ENCODE measurements at places on chromosomes 2 and 18.

- DNase-seq, result no peak
Observed at GRCh38 chr2:85534881-85535280, 4.1 kb upstream of the MAT2A start.

- DNase-seq, result no peak
Observed at GRCh38 chr2:233882353-233882752, 14.2 kb upstream of the MSL3B start.

- no peak for DNase-seq
Observed at GRCh38 chr2:113092864-113093612, 25.3 kb downstream of the IL1F10 start.

DNA sequence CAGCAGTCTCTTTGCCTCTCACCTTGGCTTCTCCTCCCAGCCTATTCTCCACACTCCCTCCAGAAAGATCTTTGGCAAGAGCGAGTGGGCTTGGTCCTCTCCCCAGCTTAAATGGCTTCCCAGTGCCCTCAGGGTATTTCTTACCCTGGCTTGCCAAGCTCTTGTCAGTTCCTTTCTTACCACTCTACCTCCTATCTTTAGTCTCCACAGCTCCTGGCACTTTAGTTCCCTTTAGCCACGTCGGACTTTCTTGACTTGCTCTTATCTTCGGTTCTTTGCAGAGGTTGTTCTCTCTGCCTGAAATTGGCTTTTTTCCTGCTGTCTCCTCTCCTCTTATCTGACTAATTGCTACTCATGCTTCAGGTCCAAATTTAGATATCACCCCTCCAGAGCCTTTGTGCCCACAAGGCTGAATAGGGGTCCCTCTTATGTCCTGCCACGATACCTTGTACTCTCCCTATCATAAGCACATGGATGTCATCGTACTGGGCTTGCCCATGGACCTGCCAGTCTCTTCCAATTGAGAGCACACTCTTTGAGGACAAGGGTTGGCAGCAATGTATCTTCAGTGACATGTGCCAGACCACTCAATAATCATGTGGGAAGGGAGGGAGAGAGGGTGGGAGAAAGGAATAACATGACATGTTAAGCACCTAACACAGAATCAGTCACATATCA lies 131.7 kb upstream of the CTAGE1 start:
- DNase-seq, result no peak

DNA sequence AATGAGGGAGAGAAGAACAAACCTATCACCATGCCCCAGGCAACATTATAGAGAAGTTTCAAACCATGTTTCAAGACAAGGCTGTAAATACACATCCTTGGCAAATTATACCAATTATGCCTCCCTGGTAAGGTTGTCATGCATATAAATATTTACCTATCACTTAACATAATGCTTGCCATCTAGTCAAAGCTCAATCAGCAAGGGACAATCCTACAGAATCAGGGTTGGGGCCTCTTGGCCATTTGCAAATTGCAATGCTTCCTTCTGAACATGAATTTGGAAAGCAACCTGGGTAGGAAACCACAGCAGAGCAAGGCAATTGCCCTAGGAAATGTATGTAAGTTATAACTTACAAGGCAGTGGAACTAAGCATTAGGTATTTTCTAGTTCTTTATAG lies 907.2 kb upstream of the CDH2 start:
- no peak for DNase-seq

GRCh38 chr18:35282353-35282752 lies 7.7 kb downstream of the ZSCAN30 start:
- no peak for DNase-seq

GRCh38 chr2:8219096-8219495 lies 462.8 kb upstream of the ID2 start:
- DNase-seq, result no peak

GRCh38 chr2:101787097-101787496 lies 89.6 kb downstream of the MAP4K4 start:
- no peak for DNase-seq

DNA sequence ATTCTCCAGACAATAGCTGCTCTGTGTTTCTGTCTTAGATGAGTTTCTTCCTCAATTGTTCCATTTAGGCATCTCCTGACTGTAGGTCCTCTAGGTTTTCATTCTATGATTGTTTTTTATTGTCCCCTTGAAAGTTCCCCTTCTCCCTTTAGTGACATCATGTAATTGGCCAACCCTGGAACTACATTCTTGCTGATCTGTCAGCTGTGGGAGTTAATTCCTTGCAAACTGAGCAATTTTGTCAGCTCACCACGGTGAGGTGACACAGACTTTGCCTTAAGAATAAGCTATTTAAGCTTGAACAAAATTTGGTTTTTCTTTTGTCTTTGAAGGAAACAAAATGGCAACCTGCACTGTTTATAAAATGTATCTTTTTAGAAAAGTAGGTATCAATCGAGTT lies 95.9 kb downstream of the TXNL1 start:
- DNase-seq, result no peak

GRCh38 chr2:100184055-100184737 lies 41.8 kb upstream of the AFF3 start:
- no peak for DNase-seq

GRCh38 chr18:8667846-8668245 lies 37.5 kb upstream of the MTCL1 start:
- no peak for DNase-seq

- DNase-seq, result no peak
Observed at GRCh38 chr2:105730170-105730569, 14.5 kb upstream of the NCK2 start.

DNA sequence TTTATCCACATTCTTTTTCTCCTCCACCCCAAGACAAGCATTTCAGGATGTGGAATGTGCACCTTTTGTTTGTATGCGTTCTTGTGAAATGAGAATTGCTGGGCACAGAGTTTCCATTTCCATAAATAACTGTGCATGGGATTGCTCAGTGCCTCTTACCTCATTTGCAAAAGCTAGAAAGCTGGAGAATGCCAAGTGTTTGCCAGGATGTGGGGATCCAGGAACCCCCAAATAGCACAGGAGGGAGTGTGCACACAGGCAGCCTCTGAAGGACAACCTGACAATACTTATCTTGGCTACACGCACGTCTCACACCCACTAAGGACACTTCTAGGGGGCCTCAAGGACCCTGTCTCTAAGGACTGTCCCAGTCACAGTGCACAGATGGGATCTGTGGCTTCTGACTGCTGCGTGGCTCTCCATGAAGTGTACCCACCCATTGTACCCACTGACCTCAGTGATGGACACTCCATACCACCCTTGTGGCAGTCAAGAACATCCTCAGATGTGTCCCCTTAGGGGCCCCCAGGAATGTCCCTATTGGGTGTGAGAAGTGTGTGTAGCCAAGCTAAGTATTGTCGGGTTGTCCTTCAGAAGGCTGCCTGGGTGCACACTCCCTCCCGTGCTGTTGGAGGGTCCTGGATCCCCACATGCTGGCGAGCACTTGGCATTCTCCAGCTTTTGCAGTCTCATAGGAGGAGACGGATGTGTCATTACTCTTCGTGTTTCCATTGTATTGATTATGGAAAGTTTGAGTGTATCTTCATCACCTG lies 38.4 kb downstream of the CAPN13 start:
- no peak for DNase-seq

DNA sequence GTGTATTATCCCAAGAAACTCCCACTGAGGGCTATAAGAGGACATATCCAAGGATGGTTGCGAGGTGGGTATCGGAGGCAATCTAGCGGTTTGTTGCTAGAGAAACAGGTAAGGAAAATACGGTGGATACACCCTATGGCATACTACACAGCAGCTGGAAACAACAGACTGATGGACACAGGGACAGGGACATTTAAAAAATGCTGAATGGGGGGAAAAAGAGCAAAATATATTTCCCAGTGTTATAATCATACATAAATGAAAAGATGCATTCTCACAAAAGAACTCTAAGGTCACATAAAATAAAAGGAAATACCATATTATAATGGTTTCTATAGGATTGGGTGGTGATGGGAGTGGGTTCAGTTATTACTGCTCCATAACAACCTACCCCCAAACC lies 95.9 kb downstream of the SMC6 start:
- DNase-seq, result no peak

DNA sequence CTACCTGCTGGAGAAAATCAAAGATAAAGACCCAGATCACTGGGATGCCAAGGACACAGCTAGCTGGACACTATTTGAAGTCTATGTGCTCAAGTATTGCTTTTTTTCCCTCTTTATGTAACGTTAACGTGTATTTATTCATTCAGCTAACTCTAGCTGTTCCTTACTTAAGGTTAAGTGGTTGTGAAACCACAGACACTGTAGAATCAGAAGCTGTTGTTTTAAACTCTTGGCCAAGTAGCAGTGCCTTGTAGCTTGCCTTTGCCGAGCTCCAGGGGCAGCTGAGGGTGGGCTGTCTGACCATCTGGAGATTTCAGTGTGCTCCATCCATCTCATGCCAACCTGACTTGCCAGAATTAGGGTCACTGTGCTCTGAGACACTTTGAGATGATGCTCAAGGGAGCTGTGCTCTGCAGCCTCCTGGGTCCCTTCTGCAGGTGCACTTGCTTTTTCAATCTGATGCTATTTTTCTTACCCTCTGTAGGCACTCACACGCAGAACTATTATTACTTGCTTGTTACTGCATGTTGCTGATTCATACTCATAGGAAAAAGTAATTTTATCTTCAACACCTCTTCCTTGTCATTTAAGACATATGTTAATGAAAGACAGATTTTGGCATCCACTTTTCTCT lies 116.2 kb downstream of the METTL8 start:
- DNase-seq, result no peak

DNA sequence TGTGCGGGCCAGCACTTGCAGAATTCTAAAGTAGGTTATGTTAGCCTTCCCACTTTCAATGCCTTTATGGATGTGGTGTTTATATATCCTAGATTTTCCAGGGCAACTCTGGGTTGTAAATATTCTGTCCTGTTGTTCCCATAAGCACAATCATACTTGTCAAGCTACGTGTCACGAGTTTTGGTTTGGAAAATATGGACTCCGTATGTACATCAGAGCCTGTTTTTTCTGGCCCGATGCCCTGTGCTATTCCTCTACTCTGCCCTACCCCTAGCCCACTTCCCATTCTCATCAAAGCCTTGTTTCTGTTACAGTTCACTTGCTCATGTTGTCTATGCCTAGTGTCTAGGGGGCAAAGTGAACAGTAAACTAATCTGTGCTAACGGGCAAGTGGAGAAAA lies 27.0 kb upstream of the ZEB2 start:
- DNase-seq, result no peak

- DNase-seq, result no peak
Observed at GRCh38 chr18:40013001-40013609, 1941.9 kb upstream of the PIK3C3 start.

GRCh38 chr18:62621546-62621945 lies 93.8 kb upstream of the PHLPP1 start:
- no peak for DNase-seq

GRCh38 chr18:21489919-21490495 lies 110.5 kb downstream of the ESCO1 start:
- no peak for DNase-seq

- no peak for DNase-seq
Observed at GRCh38 chr2:178523596-178524134, 43.4 kb downstream of the PLEKHA3 start.

DNA sequence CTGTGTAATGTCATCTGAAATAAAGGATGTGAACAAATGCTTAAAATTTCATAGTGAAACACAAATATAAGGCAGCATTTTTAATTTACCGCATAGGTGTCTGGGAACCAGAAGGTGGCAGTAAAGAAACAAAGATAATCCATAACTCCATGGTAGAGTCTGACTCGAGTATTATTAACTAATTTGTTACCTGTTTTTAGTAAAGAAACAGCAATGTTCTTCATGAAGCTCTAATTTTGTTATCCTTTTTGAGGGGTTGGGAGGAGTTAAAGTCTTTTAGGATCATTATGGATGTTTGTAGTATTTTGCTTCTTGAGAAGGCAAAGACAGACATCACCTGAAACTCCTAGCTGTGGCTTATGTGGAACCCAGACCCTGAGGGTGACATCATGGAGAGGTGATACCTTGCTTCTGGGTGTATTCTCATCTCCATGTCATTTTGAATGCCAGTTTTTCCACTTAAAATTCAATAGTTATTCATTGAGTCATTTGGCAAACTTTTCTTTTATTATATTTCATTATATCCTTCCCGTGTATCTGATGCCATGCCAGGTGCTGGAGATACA lies 286.2 kb upstream of the EPAS1 start:
- no peak for DNase-seq
